ENCODE measurements at places on chromosomes 5 and 9.

GRCh38 chr5:148002451-148002850 lies 61.3 kb upstream of the SPINK5 start:
- peaks cover 2% of the 10 kb centered on the region for H3K36me3 ChIP-seq
- H3K4me1 ChIP-seq: no peaks in the 10 kb centered on the region
- H3K4me3 ChIP-seq: no peak overlapping the region
- DNase-seq: no peak

- H3K4me3 ChIP-seq: no peak overlapping the region
- peaks cover 16% of the 10 kb centered on the region for H3K27me3 ChIP-seq
- H3K27ac ChIP-seq: no peak overlapping the region
- no peak for DNase-seq
- H3K4me1 ChIP-seq: peaks cover 7% of the 10 kb centered on the region
Observed at GRCh38 chr5:6780802-6781391, 67.7 kb downstream of the TENT4A start.

- no peak overlapping the region for H3K27ac ChIP-seq
- no peak for DNase-seq
- H3K4me1 ChIP-seq: no peaks in the 10 kb centered on the region
Observed at GRCh38 chr9:80223897-80224296, 652.1 kb downstream of the TLE4 start.

GRCh38 chr5:1808439-1808838 lies 7.2 kb downstream of the NDUFS6 start:
- no peaks in the 10 kb centered on the region for H3K27me3 ChIP-seq
- peaks cover 23% of the 10 kb centered on the region for H3K36me3 ChIP-seq
- no peak overlapping the region for H3K27ac ChIP-seq

- H3K4me1 ChIP-seq: no peaks in the 10 kb centered on the region
- H3K36me3 ChIP-seq: no peaks in the 10 kb centered on the region
- no peak overlapping the region for H3K27ac ChIP-seq
- peaks cover 5% of the 10 kb centered on the region for H3K27me3 ChIP-seq
- no peak for DNase-seq
- no peak overlapping the region for H3K4me3 ChIP-seq
Observed at GRCh38 chr5:91006713-91007112, 376.4 kb downstream of the ARRDC3 start.

- peaks cover 84% of the 10 kb centered on the region for H3K4me1 ChIP-seq
- H3K27me3 ChIP-seq: no peaks in the 10 kb centered on the region
- DNase-seq: no peak
- peaks cover 49% of the 10 kb centered on the region for H3K36me3 ChIP-seq
Observed at GRCh38 chr5:62326302-62326701, 20.3 kb downstream of the KIF2A start.

- no peak for DNase-seq
- H3K27ac ChIP-seq: no peak overlapping the region
- H3K4me1 ChIP-seq: no peaks in the 10 kb centered on the region
Observed at GRCh38 chr9:2597483-2597882, 24.1 kb upstream of the VLDLR start.

GRCh38 chr5:58136406-58136805 lies 323.5 kb downstream of the PLK2 start:
- no peaks in the 10 kb centered on the region for H3K36me3 ChIP-seq
- no peaks in the 10 kb centered on the region for H3K4me1 ChIP-seq
- no peaks in the 10 kb centered on the region for H3K27me3 ChIP-seq

- peaks cover 32% of the 10 kb centered on the region for H3K27me3 ChIP-seq
- DNase-seq: peak; percentile 23
- peaks cover 2% of the 10 kb centered on the region for H3K36me3 ChIP-seq
- peak overlapping the region; percentile 61 for H3K4me3 ChIP-seq
- no peak overlapping the region for H3K27ac ChIP-seq
Observed at GRCh38 chr5:17216176-17216973, 1.1 kb upstream of the BASP1 start.

DNA sequence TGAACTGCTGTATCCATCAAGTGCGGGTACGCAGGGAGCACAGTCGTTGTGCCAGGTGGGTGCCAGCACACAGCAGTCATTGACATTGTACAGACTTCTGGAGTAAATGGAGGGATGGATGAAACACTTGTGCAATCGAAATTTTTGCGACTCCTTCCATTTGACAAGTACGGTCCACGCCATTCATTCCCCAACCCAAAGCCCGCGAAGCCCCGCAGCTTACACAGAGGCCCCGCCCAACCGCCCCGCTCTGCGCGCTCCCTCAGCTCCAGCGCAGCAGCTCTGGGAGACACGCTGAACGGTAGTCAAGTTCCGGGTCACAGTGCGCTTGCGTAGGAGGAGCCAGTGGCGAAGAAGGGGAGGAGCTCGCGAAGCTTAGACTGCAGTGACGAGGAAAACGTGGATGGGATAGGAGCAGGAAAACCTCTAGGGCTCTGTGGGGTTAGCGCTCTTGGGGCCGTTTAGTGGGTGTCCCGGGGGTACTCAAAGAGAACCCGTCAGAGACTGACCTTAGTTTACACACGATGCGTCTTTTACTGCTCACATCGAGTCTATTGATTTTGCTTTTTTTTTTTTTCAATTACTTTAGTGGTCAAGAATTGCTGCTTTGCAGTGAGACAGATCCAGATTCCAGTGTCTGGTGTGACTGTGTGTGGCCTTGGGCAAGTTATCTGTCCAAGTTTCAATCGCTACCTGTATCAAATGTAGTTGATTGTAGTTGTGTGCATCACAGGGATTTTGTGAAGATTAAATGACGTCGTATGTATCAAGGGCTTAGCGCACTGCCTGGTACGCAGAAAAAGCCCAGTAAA lies 15.3 kb upstream of the MSANTD3 start:
- H3K4me1 ChIP-seq: peaks cover 16% of the 10 kb centered on the region
- H3K4me3 ChIP-seq: peak overlapping the region; percentile 91
- peak overlapping the region; percentile 78 for H3K27ac ChIP-seq
- peak; percentile 83 for DNase-seq
- H3K36me3 ChIP-seq: no peaks in the 10 kb centered on the region
- peaks cover 15% of the 10 kb centered on the region for H3K27me3 ChIP-seq

- H3K4me1 ChIP-seq: peaks cover 30% of the 10 kb centered on the region
- H3K27me3 ChIP-seq: no peaks in the 10 kb centered on the region
- H3K27ac ChIP-seq: peak overlapping the region; percentile 93
- no peak for DNase-seq
Observed at GRCh38 chr9:15421532-15421931, 1.1 kb upstream of the SNAPC3 start.

DNA sequence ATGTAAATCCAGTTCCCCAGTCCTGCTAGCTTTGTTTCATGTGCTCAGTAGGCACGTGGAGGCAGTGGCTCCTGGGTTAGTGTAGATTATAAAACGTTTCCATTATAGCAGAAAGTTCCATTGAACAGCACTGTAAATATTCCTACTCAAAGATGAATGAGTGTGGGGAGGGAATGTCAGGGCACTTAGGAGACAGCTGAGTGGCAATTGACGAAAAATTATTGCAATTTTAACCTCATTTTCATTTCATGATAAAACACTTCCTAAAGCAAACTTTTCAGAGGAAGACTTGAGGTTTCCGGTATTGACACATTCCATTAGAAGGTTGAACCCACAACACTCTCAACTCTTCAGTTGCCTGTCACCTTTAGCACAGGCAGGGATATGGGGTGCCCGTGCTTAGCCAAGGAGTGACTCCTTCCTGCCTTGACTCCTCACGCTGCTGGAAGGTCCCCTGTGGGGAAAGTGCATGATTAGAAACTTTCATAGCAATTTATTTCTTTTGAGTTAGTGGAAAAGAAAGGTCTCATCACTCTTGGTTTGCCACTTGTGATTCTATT lies 41.2 kb downstream of the SLC46A2 start:
- H3K4me3 ChIP-seq: no peak overlapping the region
- H3K27ac ChIP-seq: no peak overlapping the region
- no peak for DNase-seq
- no peaks in the 10 kb centered on the region for H3K27me3 ChIP-seq

GRCh38 chr5:176959051-176959450 lies 47.5 kb downstream of the UIMC1 start:
- H3K27ac ChIP-seq: no peak overlapping the region
- no peak for DNase-seq
- H3K27me3 ChIP-seq: no peaks in the 10 kb centered on the region
- H3K36me3 ChIP-seq: peaks cover 11% of the 10 kb centered on the region
- peaks cover 7% of the 10 kb centered on the region for H3K4me1 ChIP-seq

GRCh38 chr5:145811834-145812625 lies 23.1 kb downstream of the PRELID2 start:
- no peak for DNase-seq
- H3K4me1 ChIP-seq: no peaks in the 10 kb centered on the region
- H3K4me3 ChIP-seq: no peak overlapping the region
- H3K36me3 ChIP-seq: no peaks in the 10 kb centered on the region
- no peaks in the 10 kb centered on the region for H3K27me3 ChIP-seq

DNA sequence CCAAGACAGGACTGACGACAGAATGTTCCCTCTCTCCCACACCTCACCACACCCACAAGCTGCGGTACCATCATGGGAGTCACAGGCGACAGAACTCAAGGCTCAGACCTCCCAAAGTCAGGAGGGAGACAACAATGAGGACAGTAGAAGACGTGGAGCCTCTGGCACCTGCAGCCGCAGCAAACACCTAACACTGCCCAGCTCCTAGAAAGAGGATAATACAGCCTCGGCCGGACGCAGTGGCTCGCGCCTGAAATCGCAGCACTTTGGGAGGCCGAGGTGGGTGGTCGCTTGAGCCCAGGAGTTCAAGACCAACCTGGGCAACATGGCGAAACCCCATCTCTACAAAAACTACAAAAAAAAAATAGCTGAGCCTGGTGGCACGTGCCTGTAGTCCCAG lies 13.2 kb upstream of the PRDM12 start:
- H3K27ac ChIP-seq: no peak overlapping the region
- H3K4me3 ChIP-seq: no peak overlapping the region
- peaks cover 20% of the 10 kb centered on the region for H3K27me3 ChIP-seq
- no peaks in the 10 kb centered on the region for H3K4me1 ChIP-seq
- no peaks in the 10 kb centered on the region for H3K36me3 ChIP-seq

DNA sequence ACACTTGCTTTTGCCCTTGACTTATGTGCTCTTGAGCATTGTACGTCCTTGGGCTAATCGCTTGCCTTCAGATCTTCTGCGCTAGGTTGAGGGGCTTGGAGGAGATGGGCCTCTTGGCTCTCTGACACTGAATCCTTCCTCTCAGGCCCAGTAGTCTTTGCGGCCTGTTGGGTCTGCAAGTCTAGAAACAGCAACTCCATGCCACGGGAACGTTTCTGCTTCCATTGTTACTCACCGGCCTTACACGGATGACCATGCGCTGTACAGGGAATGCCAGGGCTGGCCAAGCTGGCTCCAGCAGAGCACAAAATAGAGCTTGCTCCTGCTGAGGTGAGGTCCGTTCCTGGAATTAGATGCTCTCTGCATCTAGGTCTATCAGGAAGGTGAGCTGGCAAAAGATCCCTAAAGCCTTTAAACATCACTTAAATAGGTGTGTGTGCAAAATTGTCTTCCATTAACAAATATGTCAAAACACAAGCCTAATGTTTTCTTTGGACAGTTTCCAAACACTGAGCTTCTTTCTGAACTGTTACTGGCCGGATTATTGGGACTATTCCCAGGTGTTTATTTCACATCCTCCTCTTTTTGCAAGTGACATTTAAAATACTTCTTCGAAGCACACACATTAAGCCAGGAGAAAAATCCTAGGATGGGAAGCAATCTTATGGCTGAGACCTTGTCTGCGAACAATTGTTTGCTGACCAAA lies 29.7 kb downstream of the DAPK1 start:
- no peaks in the 10 kb centered on the region for H3K27me3 ChIP-seq
- no peak for DNase-seq
- no peaks in the 10 kb centered on the region for H3K36me3 ChIP-seq
- no peak overlapping the region for H3K27ac ChIP-seq
- H3K4me3 ChIP-seq: no peak overlapping the region
- H3K4me1 ChIP-seq: peaks cover 8% of the 10 kb centered on the region

DNA sequence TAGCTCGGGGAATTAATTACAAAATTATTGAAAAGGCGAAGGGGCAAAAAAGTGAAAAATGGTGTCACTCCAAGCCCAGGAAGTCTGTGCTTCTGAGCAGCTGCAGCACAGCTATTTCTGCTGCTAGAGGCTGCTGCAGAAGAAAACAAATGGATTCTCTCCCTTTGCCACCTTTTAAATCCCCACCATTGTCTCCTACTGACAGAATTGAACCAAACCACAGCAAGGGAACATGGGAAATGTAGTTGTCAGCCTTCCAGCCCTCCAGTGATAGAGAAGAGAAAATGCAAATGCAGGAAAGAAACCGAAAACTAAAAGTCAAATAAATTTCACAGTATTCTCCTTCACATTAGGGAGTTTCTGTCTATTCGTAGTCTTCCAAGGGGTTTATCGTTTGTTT lies 33.4 kb upstream of the CDC42SE2 start:
- H3K36me3 ChIP-seq: no peaks in the 10 kb centered on the region
- peaks cover 6% of the 10 kb centered on the region for H3K4me1 ChIP-seq

- peaks cover 73% of the 10 kb centered on the region for H3K27me3 ChIP-seq
- peak overlapping the region; percentile 82 for H3K4me3 ChIP-seq
- peaks cover 18% of the 10 kb centered on the region for H3K36me3 ChIP-seq
- peak overlapping the region; percentile 84 for H3K27ac ChIP-seq
- DNase-seq: no peak
Observed at GRCh38 chr9:37034938-37035647, 1.0 kb upstream of the PAX5 start.

DNA sequence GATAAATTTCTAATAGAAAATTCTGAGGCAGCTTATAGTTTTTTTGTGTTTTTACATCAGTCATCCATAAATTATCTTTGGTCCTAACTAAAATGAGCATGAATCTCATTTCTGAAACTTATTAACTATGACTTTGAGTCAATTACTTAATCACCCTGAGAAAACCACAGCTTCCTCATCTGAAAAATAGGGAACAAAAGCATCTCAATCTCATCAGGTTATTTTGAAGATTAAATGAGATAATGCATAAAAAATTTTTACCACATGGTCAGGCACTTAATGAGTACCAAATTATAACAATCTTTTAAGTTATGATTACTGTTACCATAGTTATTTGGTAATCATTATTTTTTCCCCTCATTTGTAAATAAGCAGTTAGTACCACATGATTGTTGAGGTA lies 279.1 kb downstream of the MAST4 start:
- no peak overlapping the region for H3K27ac ChIP-seq
- H3K4me3 ChIP-seq: no peak overlapping the region
- no peak for DNase-seq
- no peaks in the 10 kb centered on the region for H3K4me1 ChIP-seq
- H3K36me3 ChIP-seq: no peaks in the 10 kb centered on the region

DNA sequence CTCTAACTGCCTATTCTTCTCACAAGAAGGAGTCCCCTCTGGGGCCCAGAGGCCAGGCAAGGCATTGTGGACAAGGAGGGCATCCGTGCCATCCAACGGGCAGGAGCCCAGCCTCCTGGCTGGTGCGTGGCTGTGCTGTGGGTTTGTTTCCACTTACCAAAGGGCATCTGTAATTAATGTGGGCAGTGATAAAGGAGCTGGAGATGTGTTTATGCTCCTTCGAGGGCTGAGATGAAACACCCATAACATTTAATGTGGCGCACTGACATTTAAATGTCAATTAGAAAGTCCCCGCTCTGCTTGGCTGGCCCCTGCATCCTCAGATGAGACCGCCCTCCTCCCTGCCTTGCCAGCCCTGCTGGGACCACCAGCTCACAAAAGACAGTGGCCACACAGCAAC lies 57.1 kb downstream of the KCNIP1 start:
- no peak overlapping the region for H3K4me3 ChIP-seq
- H3K4me1 ChIP-seq: no peaks in the 10 kb centered on the region
- H3K36me3 ChIP-seq: no peaks in the 10 kb centered on the region

All from naive thymus-derived CD8-positive, alpha-beta T cell (primary cell).